ENCODE measurements at places on chromosomes 2 and 18.

- no peak for DNase-seq
Measured at GRCh38 chr18:44582456-44582855, 98.2 kb upstream of the SETBP1 start.

DNA sequence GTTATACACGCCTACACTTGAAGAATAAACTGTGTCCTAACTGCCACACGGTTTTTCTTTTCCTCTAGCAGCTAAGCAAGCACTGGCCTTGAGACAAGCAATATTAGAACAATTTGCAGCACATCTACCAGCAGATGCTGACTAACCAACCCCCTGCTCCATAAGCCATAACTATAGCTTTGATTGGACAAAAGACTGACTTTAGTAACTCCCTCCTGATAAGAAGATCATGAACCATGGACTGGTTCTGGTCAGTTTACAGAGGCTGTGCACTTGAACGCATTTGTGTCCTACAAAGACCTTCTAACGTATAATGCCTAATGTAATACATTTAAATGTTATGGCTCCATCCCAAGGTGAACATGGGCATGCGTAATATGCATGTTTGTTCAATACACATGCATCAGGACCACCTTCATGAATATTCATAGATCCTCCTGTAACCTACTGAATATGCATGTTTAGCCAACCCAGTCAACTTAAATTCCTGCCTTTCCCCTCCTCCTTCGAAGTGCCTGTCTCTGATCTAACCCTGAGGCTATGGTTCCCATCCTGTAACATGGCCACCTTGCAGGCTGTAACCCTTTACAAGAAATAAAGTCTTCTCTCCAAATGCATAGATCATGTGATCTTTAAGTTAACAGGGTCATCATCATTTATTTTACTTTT lies 26.5 kb downstream of the SLC4A5 start:
- no peak for DNase-seq

GRCh38 chr18:53753601-53754000 lies 470.9 kb downstream of the MBD2 start:
- no peak for DNase-seq

- no peak for DNase-seq
Measured at GRCh38 chr2:14633061-14633460, 544 bp downstream of the LRATD1 start.

- DNase-seq, result no peak
Measured at GRCh38 chr2:197261808-197262226, 48.8 kb downstream of the ANKRD44 start.

DNA sequence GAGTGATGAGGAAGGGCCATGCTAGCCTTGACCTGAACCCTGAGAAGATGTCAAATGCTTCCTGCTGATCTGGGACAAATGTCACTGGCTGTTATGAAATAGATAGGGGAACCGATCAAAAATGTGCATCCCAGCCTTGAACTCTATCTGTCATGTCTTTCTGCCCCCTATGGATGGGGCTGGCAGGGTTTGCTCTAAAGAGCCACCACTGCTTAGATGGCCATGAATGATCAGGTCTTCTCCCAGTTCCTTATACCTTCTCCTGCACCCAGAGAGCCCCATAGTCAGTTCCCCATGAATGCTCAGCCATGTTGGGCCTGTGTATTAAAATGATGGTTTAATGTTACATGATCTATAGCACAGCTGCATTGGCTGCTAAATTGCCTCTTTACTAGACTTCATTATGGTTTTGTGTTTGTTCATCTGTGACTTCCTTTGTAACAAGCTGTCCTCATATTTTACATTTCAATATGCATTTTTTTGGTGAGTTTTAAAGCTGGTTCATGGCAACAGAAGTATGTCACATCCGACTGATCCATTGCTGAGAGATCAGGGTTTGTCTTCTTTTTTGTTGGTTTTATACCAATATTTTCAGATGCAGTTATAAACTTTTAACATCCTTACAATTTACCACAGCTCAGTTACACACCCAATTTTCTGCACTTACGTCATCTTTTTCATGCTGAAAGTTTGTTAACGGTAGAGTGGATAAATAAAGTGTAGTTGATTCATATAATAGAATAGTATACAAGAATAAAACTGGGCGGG lies 56.3 kb upstream of the SMAD2 start:
- DNase-seq, result no peak

GRCh38 chr2:167196461-167197252 lies 308.4 kb downstream of the XIRP2 start:
- DNase-seq, result no peak

All from esophagus squamous epithelium (tissue), 5 donors.